ENCODE measurements at places on chromosomes 7 and 10.

DNA sequence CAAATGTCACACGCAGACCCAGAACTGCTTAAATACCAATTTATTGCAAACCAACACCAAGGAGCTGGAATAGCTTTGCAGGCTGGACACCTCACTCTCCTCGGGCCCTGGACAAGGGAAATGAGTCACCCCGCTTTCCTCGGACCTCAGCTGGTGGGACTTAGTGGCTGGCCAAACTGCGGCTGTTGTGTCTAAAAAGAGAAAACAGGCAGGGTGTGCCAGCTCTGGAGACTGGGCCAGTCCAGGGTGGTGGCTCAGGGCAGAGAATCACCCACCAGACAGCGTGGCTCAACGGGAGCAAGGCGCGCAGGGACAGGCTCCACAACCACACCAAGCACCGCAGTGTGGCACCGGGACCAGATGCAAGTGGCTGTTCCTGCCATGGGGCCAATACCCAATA lies 58.2 kb upstream of the CAMK2B start:
- no peak for DNase-seq

DNA sequence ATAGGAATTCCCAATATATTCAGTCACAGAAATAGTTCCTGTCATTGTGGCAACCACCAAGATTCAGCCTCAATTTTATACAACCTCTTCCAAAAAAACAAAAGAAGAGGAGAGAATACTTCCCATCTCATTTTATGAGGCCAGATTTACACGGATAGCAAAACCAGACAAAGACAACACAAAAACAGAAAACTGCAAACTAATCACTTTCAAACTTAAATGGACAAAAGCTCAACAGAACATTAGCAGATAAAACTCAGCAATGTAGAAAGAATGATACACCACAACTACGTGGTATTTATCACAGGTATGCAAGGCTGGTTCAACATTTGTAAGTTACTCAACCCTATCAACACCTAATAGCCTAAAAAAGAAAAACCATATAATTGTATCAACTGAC lies 22.0 kb downstream of the PEX1 start:
- DNase-seq: no peak

- no peak for DNase-seq
Measured at GRCh38 chr10:59340285-59340684, 22.1 kb downstream of the FAM13C start.

- no peak for DNase-seq
Measured at GRCh38 chr7:46586406-46586805, 665.3 kb upstream of the IGFBP3 start.

DNA sequence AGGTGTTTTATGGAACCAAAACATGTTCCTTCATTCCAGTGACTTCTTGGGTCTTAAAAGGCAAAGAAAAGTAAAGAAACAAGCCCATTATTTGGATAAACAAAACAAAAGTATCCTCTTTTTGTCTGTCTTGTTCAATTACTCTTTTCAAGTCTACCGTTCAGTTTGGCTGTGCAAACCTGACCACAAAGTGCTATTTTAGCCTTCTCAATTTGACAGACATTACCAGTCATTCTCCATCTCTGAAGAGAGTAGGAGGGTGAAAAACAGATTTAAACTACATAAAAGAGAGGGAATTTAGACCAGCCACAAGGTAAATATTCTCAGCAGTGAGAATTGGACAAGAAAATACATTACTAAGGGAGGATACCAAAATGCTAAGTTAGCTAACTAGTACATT lies 145.2 kb downstream of the GRM3 start:
- DNase-seq: no peak

DNA sequence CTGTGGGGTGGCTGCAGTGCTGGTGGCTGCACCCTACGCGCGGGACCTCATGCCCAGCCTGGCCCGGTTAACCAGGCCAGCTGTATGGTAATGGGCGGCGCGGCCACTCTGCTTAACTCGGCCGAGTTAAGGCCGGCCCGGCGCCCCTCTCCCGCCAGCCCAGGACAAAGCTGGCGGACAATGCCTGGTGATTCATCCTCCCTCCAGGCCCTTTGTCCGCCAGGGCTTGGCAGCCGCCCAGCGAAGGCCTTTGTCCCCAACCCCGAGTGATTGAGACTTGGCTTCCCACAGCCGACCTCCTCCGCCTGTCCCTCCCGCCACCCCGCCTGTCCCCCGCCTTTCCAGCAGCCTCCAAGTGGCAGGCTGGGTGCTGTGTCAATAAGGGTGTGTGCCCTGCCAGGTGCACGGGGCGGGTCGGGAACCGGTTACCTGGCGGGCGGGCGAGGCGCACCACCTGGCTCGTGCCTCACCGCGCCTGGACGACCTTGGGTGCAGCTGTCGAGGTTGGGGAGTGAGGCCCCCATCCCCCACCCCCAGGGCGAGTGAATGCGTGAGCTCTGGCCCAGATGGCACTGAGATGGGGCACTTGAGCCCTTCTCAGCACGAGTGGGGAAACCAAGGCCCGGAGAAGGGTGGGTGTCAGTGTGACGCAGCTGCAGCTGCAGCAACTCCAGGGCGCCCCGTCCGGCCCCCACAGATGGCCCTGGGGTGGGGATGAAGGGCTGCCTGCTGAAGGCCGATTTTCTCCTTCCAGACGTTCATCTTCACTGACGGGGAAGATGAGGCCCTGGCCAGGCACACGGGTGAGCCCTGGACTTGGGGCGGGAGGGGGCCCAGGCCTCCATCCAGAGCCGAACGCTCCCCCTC lies 4.6 kb downstream of the LFNG start:
- no peak for DNase-seq

- no peak for DNase-seq
Measured at GRCh38 chr7:55983537-55983936, 19.2 kb downstream of the NIPSNAP2 start.

GRCh38 chr7:155236386-155236785 lies 61.3 kb upstream of the INSIG1 start:
- DNase-seq: no peak

GRCh38 chr10:11798845-11799735 lies 24.1 kb upstream of the PROSER2 start:
- DNase-seq: no peak

DNA sequence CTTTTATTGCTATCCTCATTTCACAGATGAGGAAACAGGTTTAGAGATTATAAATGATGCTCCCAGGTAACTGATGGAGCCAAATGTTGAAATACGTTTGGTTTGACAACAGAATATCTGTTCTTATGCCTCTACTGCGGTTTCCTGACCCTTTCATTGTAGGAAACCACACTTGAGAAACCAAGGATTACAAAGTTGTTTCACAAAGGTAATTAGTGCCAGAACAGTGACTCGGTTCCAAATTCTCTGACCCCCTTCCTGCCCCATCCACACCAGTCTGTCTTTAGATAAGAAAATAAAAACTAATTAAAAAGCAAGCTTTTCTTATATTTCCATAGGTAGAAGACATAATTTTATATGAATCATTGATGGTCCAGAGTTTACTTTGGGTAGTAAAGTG lies 393.7 kb upstream of the MBL2 start:
- DNase-seq: no peak

GRCh38 chr10:31623466-31623865 lies 304.4 kb downstream of the ZEB1 start:
- DNase-seq: no peak

Measured in NCI-H1694 (cell line).